ENCODE measurements at places on chromosomes 4 and X.
A peak's percentile ranks its signal among the peaks of the same experiment; 100 is the strongest.

- DNase-seq, result no peak
These were observed 34.1 kb downstream of the ANXA3 start for GRCh38 chr4:78585633-78586032.

DNA sequence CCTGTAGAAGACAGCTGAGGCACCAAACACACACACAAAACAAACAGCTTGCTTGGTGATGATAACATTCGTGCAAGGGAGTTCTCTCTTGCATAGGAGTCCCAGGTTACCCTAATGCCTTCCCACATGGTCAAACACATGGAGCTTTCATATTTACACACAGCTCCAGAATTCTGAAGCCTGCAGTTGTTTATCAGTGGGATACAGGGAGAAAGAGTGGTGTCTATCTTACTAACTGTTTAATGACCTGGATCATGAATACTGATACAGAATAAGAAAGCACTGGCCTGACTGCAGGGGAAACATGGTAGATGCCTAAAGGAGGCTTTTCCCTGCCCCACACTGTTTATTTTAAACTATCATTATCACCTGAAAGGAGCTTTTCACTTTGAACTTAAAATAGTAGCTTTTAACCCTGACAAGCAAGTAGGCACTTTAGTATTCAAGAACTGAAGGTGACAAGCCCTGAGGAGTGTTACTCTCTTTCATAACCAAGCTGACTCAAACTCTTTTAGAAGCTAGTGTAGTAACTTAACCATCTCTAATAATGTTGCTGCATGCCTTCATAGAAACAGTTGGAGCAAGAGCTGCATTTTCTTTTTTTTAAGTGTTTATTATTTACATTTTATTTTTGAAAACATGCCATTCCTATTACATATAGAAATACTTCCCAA, 15.6 kb downstream of the TET2 start:
- DNase-seq, result no peak

DNA sequence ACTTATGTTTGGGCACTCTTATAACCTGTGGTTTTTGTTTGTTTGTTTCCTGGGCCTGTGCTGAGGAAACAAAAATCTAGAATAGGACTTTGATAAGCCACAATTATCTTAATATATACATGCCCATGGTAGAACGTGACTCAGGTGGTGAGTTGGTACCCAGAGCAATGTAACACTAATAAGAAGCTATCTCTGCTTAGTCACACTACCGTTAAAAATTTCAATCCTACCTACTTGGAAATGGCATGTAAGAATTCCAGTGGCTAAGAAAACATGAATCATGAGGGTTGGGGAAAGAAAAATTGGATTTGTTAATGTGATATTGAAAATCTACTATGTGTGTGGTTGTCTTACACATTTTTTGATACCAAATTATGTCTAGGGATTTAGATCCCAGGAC, 30.5 kb upstream of the ADGRG2 start:
- no peak for DNase-seq

GRCh38 chr4:154208424-154208823, 283.2 kb downstream of the DCHS2 start:
- no peak for DNase-seq

DNA sequence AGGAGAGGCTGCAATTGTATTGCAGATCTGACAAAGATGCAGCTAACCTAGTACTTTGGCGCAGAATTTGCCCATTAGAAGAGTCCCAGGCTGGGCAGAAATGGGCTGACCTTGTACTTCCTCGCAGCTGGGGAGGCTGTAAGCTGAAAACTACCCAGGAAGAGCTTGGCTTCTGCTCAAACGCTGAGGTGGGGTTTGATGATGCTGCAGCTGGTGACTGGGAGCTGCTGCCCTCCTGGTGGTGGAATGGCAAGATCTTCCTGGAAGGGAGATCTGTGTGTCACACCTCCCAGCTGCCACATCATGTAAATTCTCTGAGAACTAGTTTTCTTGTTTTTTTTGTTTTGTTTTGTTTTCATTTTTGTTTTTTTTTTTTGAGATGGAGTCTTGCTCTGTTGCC, 17.4 kb downstream of the CCNG2 start:
- DNase-seq, result no peak

GRCh38 chrX:739611-740010, 109.0 kb downstream of the SHOX start:
- DNase-seq, result no peak

DNA sequence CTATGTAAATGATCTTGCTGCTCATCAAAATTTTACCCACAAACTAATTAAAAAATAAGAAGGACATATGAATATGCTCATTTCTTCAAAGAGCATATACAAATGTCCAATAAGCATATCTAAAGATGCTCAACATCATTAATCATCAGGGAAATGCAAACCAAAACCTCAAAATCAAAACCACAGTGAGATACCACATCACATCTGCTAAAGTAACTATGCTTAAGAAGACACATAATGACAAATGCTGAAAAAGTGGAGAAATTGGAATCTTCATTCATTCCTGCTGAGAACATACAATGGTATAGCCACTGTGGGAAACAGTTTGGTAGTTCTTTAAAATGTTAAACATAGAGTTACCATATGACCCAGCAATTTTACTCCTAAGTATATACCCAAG, 81.9 kb downstream of the AFF2 start:
- no peak for DNase-seq

- no peak for DNase-seq
These were observed 17.9 kb downstream of the COQ2 start for GRCh38 chr4:83266689-83267088.

DNA sequence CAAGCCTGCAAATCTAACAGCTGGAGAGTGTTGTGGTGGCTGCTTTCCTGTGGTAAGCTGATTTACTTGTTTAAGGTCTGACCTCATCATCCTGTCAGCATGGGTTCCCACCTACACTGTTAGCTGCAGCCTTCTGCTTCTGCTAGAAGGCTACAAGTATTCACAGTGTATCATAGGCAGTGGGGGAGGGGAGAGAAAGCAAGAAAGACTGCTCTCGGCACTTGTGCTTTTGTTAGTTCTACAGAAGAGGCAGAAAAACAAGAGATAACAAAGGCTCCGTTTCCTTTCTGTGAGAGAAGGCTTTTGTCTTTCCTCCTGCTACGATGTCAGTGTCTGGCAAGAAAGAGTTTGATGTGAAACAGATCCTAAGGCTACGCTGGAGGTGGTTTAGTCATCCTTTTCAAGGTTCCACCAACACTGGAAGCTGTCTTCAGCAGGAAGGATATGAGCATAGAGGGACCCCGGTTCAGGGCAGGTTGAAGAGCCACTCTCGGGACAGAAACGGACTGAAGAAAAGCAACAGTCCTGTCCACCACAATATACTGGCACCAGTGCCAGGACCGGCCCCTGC, at the start of gene KLHL4:
KLHL4 (plus strand) TSS at position 232 of the 571 bp plus-strand sequence; CDS start at position 324, 92 bp downstream.
- DNase-seq, result no peak

DNA sequence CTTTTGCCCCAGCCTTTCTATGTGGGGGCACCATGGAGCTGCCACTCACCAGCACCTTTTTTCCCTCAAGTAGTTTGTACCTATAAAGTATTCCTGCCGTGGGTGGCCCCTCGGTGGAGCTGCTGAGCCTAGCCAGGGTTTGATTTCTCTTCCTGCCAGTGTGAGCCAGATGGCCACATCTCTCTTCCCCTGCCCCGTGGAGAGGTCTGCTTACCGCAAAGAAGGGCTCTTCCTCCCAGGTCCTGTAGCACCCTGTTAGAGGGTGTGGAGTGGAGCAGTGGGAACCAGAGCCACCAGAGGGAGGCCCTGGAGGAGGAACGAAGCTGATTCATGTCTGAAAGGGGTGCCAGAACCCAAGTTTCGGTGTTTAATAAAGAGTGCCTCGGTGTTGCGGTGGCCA, 95.4 kb downstream of the PTTG2 start:
- no peak for DNase-seq

DNA sequence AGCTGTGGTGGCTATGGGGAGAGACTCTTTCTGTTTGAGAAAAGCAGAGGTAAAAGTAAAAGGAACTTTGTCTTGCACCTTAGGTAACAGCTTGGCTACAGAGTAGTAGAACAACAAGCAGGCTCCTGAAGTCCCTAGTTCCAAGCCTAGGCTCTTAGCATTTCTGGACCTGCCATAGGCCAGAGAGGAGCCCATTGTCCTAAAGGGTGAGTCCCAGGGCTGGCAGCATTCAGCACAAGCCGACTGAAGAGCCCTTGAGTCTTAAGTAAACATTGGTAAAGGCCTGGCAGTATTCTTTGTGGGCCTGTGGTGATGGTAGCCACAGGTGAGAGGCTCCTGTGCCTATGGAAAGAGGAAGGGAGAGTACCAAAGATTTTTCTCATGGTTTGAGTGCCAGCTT, 38.2 kb downstream of the CSN3 start:
- DNase-seq, result no peak

- peak; percentile 28 for DNase-seq
These were observed 1.8 kb downstream of the TBC1D1 start for GRCh38 chr4:37892641-37893040.

DNA sequence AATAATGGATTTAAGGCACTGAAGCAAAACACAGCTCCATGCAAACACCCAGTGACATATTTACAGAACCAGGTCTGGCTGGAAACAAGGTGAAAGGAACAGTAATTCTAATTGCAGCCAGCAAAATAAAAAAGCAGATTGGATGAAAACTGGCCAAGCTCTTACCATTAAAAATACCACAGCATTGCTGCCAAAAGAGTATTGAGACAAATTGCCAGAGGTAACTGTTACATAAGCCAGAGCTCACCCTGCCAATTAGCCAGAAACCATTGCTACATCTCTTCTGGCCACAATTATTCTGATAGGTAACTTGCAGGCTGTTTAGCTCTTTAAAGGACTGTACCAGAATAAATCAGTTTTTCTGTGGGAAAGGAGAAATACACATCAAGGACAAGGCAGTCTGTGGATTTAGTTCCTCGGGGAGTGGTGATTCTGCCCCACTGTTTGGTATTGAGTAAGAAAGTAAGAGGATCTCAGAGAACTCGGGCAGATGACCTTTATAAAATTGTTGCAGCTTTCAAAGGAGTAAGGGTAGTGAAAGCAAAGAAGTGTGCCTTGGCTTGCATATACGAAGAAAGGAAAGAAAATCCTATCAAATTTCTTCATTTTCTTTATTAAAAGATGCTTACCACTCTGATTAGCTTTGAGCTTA, 369.5 kb downstream of the PPP3CA start:
- no peak for DNase-seq

DNA sequence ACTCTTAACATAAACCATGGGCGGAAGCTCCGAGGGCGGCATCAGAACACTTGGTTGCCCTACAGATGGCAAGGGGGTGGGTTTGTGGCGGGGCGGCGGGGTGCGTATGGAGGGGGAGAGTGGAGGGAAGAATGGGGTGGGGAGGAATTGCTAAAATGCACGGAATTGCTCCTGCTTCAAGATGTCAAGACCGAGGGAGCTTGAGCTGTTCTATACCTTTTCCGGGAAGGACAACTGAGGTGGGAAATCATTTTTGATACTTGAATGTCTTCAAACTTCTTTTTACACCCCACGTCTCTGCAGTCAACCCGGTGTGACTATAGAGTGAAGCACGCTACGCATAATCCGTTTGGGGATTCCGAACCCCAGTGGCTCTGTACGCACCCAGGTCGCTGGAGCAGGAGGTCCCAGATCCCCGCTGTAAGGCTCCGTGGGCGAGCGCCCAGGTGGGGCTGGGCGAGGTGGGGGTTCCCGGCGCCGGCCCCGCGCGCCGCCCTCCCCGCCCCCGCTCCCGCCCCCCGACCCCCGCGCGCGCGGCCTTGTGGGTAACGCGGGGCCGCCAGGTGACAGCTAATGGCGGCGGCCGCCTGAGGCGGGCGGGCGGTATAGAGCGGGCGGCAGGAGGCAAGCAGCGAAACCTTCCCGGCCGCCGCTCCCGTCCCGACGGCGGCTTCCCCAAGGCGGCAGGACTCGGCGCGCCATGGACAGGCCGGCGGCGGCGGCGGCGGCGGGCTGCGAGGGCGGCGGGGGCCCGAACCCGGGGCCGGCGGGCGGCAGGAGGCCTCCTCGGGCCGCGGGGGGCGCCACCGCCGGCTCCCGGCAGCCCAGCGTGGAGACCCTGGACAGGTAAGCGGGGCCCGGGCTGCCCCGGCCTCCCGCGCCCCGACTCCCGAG, at the start of gene MTMR1:
MTMR1 (plus strand) TSS at position 566 of the 894 bp plus-strand sequence; CDS start at position 701, 135 bp downstream.
- DNase-seq, result peak; percentile 53

DNA sequence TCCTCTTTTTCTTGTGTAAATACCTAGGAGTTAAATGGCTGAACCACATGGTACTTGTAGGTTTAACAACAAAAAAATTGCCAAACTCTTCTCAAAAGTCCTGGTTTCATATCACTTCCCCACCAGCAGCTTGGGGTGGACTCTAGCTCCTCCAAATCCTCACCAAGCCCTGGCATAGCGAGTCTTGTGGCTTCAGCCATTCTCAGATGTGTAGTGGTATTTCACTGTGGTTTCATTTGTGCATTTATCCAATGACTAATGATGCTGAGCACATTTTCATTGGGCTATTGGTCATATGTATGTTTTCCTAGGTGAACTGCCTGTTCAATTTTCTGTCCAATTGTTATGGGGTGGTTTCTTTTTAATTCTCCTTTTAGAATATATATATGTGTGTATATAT, 249.3 kb downstream of the NLGN4X start:
- DNase-seq, result no peak

GRCh38 chrX:70044541-70045245, 5.0 kb downstream of the AWAT2 start:
- no peak for DNase-seq

DNA sequence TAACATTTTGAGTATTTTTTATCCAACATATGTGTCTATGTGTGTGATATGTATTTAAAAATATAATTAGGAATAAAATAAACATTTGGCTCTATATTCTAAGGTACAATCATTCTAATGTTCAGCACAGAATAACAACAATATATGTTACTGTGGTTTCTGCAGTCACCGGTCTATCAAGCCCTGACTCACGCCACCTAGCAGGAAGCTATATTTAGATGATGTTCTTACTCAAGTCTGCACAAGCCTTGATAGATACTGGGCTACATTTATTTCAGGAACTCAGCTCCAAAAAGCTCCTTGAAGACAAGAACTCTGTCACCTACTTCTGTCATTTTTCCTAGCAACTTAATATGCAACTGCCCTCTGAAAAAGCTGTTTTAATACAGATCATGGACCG, 152.0 kb upstream of the FTHL17 start:
- no peak for DNase-seq

- no peak for DNase-seq
These were observed 31.1 kb downstream of the BCOR start for GRCh38 chrX:40066700-40067099.

DNA sequence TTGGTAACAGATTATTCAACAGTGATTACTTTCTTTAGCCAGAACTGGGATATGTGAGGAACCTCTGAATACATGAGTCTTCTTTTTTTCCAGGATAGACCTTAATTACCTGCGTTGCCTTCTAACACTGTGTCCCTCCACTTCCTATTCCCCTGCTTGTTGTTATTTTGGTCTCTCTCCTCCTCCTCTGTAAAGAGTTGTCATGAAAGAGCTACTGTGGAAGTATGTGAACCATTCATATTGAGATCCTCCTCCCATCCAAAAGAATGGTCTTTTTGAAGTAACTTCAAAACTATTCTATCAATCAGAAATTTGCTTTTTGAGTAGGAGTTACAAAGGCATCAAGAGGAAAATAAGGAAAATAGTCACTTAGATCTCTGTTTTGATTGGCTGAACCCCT, 420.0 kb upstream of the TENM3 start:
- no peak for DNase-seq

- no peak for DNase-seq
These were observed 735.1 kb downstream of the STIM2 start for GRCh38 chr4:27595571-27596360.
